DMS153 (cell line): ENCODE measurements at places on chromosomes 1 and 21.

DNA sequence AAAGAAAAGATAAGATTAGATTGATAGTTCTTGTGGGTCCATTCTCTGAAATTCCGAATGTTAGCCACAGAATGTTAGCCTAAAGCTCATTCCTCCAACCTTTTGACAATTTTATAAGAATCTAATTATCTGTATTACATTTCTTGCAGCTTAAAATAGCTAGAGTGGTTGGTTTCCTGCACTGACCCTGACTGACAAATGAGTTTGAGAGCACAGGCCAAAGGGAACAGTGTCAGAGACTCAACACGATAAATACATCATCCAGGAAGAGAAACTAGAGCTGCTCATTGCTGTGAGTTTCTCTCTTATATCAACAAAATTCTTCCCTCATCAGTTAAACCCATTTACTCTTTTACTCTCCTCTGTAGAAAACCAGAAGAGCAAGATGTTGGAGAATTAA lies 82.1 kb upstream of the PPM1J start:
- DNase-seq, result no peak

- DNase-seq, result no peak
Measured at GRCh38 chr1:182715531-182715930, 31.1 kb upstream of the RGS8 start.

DNA sequence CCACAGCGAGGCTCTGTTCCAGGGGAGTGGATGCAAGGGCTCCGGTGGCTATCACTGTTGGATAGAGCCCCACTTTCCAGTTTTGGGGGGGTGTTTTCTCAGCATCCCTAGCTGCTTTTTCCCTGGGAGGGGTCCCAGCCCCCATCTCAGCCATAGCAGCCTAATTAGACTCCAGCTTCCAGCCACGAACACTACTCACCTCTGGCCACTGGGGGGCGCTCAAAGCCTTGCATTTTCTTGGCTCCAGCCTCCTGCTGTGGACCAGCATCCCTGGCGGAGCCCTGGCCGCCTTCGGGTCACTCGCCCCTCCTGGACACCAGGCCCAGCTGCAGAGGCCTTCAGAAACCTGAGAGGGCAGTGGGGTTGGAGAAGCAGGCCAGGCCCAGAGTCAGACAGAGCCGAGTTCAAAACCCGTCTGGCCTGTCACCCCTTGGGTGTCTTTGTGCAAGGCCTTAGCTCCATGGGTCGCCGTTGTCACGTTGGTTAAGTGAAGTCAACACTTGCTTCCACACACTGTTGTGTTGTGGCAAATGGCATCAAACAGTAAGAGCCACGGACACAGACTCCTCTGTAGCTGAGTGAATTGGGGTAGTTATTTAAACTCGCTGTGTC lies 93.5 kb upstream of the ACTL8 start:
- no peak for DNase-seq

DNA sequence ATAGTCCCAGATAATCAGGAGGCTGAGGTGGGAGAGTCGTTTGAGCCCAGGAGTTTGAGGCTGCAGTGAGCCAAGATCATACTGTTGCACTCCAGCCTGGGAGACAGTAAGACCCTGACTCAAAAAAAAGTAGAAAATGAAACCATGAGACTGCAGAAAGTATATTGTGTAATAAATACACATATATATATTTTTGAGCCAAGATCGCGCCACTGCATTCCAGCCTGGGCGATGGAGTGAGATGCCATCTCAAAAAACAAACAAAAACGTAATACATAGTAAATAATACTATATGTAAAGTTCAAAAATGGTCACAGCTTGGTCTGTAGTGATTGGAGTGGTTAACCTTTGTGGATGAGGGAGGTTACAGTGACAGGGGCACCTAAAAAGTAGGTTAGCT lies 9.7 kb downstream of the BRDT start:
- DNase-seq, result no peak

- no peak for DNase-seq
Measured at GRCh38 chr1:12215118-12215961, 14.5 kb upstream of the VPS13D start.
